HFFc6 (cell line): ENCODE measurements at places on chromosomes 6 and 20. TPM values are rescaled to one million over a fixed set of nuclear protein-coding genes. Genes with fewer than 3 reads are reported as not detected.

DNA sequence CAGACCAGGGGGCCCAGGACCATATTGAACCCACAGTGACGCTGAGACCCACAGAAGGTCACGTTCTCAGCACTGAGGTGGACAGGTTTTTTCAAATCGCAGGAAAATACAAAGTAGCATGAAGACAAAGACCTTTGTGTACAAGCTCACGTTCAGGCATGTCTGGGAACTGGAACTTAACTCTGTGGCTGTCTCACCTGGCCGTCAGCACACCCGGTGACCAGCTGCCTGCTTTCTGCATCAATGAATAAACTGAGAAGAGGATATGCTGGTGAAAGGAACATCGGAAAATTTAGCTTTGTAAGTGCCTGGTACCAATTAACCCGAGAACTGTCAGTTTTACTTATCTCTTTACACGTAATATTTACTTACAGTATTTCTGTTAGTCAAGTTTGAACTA is 36.5 kb downstream of the WDR27 start:
- DNase-seq = no peak

LAMA4 gene
- total RNA-seq = 89.3 to 146 TPM (median 116 TPM) in 3 replicates

DNAH8 gene
- total RNA-seq = not detected in 3 replicates

DNA sequence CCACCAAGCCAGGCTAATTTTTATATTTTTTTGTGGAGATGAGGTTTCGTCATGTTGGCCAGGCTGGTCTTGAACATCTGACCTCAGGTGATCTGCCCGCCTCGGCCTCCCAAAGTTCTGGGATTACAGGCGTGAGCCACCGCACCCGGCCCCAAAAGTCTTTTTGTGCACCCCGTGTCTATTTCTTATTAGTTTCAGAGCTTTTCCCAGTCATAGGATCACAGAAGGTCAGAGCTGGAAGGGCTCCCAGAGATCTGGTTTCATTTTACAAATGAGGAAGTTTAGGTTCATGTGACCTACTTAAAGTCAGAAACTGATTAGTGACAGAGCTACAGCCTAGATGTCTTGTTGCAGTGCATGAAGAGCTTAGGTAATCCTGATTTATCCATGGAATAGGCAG is 1.6 kb upstream of the OGFRL1 start:
- no peak for DNase-seq
